ENCODE measurements at places on chromosomes 3 and 15.

DNA sequence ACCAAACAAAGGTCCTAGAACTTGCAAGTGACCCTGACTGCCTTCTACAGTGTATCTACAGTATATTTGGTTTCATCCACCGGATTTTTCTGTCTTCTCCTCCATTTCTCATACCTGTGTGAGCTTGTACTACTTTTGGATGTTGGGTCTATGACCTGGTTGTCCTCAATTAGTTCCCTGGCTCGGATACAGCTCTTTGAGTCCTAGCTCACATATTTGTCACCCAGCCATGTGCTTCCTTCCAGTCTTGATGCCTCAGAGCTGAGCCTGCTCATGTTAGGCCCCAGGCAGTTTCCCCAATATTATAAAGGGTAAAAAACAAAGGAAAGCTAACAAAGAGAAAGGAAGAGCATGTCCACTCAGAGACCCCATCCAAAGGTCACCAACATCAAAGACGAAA is 28.2 kb downstream of the ZNF385D start:
- no peak for DNase-seq

DNA sequence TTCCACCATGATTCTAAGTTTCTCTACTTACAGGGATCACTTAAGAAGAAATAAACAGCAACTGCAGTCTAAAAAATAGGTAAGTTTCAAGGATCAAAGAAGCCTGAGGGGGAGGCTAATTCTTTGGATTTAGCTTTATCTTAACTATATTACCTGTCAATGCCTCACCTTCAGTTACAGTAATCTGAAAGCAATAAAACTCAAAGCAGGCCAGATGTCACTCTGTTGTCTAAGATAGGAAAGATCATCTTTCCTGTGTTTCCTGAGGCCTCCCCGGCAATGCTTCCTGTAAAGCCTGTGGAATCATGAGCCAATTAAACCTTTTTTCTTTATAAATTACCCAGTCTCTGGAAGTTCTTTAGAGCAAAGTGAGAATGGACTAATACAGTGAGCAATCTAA is 60.2 kb downstream of the NPTN start:
- DNase-seq: no peak

- DNase-seq: no peak
These were observed 255.3 kb downstream of the RORA start for GRCh38 chr15:60973637-60974415.

DNA sequence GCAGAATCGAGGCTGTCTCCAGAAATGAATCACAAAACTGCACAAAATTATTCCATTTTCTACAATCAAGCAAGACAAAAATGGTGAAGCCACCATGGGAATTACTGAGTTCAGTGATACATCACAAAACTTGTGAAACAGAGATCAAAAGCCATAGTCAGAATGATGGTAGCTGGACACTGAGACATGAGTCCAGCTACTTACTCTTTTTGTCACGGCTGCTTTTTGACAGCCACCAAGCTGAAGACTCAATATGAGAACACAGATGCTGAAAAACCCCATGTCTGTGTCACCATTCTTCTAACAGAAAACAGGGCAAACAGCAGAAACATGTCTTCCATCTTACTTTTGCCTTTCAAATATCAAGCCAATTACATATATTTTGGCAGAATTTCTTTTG is 237.6 kb downstream of the LPP start:
- no peak for DNase-seq

GRCh38 chr3:185824051-185825005 is 514 bp downstream of the IGF2BP2 start:
- DNase-seq: peak; percentile 22

DNA sequence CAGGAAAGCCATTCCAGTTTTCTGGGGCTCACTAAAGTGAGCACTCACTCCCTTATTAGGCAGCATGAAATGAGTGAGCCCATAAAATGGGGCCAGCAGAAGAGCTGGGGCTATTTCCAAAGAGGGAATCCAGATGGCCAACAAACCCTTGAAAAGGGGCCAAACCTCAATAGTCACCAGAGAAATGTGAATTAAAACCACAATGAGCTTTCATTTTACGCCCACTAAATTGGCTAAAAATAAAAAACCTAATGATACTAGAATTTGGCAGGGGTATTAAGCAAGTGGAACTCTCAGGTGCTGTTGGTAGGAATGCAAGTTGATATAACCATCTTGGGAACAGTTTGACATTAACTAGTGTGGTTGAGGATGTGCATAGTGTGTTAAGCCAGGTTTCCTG is 42.1 kb upstream of the RAF1 start:
- DNase-seq: no peak

- no peak for DNase-seq
These were observed 36.2 kb downstream of the GLB1 start for GRCh38 chr3:33060609-33061337.

GRCh38 chr3:58537412-58538301 is 667 bp upstream of the ACOX2 start:
- DNase-seq: no peak

DNA sequence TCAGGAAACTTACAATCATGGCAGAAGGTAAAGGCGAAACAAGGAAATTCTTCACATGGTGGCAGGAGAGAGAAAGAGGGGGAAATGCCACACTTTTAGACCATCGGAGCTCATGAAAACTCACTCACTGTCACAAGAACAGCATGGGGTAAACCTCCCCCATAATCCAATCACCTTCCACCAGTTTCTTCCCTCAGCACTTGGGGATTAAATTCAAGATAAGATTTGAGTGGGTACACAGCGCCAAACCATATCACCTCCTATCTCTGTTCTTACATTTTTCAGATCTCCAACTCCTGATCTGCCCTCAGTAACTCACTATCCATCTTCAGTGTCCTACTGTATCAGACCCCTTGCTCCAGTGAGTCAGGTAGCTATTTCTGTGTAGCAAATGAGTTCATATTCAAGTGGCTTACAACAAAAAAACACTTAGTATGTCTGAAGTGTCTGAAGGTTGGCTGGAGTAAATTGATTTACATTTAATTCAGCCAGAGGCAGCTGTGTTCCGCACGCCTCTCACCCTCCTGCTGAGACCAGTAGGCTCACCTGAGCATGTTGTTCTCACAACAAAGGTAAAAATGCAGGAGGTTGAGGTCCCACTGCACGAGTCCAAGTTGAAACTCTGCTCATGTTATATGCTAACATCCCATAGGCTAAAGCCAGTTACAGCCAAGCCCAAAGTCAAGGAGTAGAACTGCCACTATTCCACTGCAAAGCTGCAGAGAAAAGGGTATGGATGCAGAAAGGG is 180.7 kb upstream of the LMCD1 start:
- DNase-seq: no peak

DNA sequence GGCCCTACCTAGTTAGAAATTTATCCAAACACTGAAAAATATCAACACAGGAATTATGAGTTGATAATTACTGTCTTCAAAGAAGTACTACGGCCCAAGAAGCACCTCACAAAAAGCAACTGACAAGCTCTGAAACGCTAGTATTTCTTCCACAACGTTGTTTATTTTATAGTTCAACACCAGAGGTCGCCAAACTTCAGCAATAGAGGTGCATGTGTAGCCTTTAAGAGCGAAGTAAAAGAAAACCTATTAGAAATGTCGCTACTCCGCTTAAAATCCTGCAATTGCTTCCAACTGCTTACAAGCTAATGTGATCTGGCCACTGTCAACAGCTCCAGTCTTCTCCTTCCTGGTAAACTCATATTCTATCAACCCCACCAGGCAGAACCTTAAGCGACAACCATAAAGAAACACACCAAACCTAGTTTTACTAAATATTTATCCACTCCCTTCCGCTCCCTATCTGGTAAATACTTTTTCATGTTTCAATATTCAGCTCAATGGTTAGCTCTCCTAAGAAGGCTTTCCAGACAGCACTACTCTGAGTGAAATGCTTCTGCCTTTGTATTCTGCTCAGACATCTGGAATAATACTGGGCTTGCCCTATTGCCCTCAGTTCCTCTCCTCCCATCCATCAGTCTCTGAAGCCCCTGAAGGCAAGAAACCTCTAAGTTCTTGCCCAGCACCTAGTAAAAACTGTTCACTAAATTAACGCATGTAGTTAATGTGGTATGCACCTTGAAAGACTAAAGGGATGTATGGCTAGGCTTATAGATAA is 110.2 kb downstream of the NR1I2 start:
- DNase-seq: peak; percentile 29

DNA sequence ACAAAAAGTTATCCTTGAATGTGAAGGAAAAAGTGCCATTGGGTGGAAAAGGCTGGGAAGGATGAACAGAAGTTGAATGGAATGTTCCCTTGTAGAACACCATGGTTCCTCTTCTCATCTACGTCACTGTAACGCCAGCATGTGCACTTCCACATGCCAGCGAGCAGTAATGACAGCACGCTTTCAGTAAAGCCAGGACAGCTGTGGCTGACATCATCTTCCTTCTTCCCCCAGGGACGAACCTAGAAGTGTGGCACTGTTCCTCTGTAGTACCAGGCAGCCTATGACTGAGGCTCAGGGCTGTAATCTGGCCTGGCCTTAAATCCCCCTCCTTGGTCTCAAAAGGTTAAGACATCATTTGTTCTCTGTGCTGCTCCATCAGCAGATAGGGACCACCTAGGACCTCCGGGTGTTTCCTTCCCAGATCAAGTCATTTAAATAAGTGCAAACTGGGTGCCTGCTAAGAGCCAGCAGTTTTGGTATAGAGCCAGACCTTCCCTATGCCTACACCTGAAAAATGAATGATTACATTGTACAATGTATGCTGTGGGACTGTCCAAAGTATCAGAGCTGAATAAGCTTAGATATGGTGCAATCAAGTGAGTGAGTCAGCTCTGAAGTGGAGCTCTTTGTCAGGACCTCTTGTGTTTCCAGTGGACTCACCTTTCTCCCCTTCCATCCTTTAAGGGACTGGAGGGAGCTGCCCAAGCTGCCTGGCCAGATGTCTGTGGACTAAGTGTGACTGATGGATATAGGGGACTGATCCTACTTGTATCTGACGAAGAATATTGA is 5.6 kb upstream of the SRPRB start:
- no peak for DNase-seq

- no peak for DNase-seq
These were observed 19.0 kb downstream of the C2CD4A start for GRCh38 chr15:62085740-62086139.

DNA sequence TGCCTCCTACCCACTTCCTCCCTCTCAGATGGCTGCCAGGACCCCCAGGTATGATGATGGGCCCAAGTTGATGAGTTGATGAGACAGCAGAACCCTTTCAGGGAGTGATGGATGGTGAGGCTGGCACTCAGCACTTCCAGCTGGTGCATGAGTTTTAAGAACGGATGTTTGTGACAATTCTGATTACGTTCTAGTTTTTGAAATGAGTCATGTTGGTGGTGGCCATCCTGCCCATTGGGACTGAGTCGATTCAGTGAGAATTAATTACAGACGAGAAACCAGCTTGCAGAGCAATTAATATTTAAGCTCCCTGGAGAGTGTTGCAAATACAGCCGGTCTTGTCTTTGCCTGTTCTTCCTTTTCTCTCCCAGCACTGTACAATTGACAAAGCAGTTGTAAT is 56.9 kb upstream of the NR2C2 start:
- DNase-seq: no peak

DNA sequence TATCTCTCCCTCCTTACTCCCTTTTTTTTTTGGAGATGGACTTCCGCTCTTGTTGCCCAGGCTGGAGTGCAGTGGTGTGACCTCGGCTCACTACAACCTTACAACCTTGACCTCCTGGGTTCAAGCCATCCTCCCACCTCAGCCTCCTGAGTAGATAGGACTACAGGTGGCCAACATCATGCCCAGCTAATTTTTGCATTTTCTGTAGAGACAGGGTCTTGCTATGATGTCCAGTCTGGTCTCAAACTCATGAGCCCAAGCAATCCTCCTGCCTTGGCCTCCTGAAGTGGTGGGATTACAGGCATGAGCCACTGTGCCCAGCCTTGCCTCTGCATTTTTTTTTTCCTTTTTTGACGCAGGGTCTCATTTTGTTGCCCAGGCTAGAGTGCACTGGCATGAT is 17.1 kb downstream of the STAG1 start:
- no peak for DNase-seq

- DNase-seq: no peak
These were observed 323.6 kb downstream of the GABRB3 start for GRCh38 chr15:26449291-26449690.

DNA sequence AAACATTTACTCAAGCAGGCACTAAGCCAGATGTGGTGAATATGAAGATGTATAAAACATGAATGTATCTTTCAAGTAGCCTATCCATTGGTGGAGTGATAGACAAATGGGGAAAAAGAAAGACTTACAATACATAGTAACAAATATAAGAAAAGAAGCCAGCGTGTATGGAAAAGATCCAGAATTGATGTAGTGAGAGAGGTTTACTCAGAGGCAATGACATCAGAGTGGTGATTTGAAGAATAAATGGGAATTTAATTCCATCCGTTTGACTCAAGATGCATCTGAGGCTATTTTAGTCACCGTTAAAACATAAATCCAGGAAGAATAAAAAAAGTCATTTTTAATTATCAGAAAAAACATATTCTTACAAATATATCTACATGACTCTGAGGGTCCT is 162.6 kb downstream of the IL1RAP start:
- no peak for DNase-seq

- DNase-seq: peak; percentile 6
These were observed 65.1 kb downstream of the MRPL46 start for GRCh38 chr15:88401996-88402656.

DNA sequence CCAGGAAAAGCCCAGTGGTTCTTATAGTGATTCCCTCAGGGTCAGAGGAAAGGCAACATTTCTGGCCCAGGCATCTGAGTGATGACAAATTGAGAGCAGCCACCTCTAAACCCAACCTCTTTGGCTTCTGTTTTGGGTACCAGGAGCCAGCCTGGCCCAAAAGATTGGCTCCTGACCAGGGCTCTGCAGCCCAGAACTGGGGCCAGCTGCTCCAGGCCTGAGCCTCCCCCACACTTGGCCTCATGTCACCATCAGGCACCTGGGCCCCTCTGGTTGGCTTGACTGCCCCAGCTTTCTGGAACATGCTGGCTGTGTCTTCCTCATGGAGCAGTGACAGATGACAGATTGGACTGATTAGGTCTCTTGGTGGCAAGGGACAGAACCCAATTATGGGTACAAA is 26.0 kb upstream of the HCN4 start:
- no peak for DNase-seq

DNA sequence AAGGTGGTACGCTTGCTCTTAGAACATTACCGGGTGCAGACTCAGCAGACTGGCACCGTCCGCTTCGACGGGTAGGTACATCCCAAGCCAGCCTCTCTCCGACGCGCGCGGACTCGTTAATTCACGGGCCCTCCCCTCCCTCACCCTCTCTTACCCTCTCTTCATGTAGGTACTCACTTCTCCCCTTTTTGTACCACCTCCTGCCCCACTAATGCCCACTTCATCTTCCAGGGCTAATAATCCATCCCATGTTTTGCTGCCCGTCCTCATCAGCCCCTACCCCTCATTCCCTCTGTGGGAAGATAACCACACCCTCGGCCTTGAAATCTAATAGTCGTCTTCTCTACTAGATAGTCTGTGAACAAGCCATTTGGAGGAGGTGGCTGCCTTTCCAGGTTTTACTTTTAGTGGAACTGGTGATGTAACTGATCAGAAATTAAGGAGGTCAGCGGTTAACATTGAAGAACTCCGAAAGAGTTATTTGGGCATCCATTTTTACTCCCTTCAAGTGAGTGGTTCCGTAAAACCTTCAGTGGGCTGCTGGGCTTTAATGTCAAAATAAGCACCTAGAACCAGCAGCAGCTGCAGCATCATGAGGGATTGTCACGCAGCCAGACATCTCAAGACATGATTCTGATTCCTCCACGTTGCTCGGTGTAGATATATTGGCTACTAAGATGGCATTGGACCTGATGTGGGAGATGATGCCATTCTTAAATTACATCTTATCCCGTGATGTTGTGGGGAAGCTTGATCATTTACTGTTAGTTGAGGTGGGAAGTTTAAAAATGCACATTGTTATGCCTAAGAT is 1.3 kb downstream of the FEM1B start:
- DNase-seq: no peak
